GM18507 (cell line): ENCODE measurements at places on chromosomes 3 and 15.

- DNase-seq = no peak
Measured at GRCh38 chr15:58962662-58963565, 24.5 kb upstream of the RNF111 start.

GRCh38 chr15:19944261-19944888 is 597.2 kb downstream of the GOLGA6L6 start:
- DNase-seq = no peak

DNA sequence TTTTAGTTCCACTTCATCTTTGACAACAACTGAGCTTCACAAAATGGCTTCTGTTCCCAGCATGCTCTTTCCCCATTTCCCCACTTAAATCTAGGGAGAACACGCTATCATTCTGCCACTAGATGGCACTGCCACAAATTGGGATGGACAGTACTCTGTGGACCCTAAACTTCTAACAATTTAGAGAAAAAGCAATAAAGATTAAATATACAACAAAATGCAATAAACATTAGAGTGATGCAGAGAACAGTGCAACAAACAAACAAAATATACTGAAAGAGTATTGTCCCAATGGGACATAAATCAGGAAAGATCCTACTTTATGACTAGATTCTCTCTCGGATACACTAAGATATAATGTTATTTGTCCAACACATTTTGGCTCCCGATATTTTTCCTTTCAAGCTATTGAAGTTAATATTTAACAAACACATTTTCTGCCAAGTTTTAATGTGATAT is 169.7 kb upstream of the TMCO5A start:
- DNase-seq = no peak

- no peak for DNase-seq
Measured at GRCh38 chr3:143978263-143978631, 6.6 kb downstream of the DIPK2A start.

DNA sequence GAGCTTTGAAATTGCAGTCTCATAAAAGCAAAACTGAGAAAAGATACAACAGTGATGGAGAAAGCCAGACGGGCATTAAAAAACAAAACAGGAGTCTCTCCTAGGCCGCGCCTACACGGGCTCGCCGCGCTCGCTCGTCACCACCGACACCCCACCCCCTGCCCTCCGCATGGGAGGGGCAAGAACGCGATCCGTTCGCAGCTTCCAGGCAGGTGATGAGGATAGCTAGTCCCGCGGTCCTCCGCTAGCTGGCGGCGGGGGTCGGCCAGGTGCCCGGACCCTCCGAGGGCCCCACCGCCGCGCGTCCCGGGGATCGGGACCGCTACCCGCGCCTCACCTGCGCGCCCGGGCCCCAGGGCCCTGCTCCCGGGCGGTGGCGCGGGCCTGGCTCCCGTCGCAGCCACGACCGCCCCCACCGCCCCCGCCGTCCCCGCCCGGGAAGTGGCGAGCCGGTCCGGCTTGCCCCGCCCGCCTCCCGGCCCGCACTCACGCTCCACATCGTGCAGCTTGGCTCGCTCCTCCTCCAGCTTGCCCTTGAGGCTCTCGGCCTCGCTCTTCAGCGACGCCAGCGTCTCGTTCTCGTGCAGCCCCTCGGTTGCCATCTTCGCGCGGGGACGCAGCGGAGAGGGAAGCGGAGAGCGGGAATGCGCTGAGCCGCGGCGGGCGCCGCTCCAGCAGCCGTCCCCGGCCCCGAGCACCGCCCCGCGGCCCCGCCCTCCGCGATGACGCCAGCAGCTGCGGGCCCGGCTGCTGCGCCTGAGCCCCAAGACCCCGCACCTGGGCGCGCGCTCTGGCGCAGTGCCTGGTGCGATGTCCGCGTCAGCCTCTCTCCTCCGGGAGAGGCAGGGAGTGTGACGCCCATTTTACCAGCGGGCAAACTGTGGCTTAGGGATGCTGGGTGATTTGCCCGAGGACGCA is 11.7 kb downstream of the GNB5 start:
- DNase-seq = peak; percentile 85

DNA sequence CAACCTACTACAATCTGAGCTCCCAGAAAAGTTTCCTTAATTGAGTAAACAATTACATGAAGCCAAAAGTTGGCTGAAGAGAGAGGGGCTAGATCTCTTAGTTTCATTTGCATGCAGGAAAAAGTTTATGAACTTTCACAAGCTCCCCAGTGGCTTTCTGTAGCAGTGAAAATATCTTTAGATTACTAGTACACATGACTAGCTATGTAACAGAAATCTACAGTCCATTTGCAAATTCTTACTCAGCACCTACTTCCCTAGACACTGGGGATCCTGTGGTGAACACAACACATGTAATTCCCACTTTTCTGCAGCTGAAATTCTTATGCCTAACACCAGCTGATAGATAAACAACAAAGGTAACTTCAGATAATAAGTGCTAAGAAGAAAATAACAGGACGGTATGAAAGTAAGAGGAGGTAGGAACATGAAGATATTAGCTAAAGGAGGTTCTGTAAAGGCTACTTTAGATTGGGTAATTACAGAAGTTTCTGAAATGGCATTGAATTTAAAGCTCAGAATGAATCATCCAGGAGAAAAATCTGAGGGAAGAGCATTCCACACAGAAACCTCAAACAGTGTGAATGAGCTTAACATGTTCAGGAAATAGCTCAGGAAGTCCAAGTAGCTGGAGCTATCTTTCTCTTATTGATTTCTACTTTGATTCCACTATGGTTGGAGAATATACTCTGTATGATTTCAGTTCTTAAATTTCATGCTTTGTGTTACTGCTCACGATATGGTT is 204.8 kb downstream of the MAGI1 start:
- DNase-seq = no peak

GRCh38 chr3:45026038-45026437 is at the start of gene CLEC3B:
Gene CLEC3B (plus strand): TSS chr3:45026303. CDS start chr3:45026363, 60 bp downstream.
- DNase-seq = no peak

DNA sequence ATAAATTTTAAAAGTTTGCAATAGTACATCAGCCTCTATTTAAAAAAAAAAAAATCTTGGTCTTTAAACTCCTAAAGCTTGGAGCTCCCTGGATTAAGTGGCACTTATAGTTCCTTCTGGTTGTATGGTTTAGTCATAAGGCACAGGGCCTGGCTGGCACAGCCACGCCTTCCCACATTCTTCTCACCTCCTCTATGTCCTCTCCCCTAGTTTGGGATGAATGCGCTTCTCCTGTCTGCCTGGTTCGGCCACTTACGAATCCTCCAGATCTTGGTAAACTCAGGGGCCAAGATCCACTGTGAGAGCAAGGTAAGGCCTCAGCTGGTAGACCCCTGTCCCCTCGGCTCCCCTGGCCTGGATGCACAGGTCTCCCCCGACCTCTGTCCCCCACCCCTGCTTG is 10.0 kb downstream of the ANKDD1A start:
- no peak for DNase-seq

DNA sequence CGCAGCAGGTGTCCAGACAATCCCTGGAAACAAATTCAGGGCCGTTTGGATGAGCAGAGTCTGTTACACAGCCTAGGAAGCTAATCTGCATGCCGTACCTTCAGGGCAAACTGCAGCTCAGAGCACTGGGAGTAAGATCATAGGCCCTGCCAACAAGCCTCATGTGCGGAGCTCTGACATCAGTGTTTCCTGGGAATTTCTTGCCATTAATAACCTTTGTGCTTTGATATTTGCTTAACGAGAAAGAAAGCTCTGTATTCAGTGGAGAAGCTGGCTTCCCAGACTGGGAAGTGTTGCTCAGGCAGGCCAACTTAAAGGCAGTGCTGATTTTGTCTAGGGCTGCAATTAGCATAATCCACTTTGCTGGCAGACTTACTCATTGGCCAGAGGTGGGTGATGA is 116.1 kb upstream of the KLHL25 start:
- DNase-seq = no peak

DNA sequence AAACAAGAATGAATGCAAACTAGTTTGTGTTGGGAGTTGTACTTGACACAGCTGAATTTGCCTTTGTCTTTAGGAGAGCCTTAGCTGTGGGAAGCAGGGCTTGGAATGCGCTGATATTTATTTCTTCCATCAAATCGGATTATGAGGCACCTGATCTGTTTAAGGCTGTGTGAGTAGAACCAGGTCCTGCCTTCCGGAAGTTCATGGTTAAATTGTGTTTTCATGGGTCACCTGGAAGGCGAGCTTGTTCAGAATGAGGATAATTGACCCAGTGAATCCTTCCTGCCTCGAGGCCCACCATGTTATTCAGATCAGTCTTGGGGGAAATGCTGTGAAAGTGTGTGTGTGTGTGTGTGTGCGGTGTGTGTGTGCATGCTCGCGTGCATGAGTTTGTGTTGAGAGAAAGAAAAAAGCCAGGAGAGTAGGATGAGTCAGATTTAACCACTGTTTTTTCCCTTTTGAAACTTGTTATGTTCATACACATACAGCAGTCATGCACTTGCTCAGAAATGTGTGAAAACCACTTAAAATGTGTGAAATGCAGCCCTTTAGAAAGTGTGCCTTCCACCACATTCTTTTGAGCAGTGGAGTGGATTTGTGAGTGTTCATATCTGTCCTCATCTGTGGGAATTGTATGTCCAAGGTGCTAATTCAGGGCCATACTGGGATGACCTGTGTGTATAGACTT is 36.7 kb downstream of the SMAD3 start:
- DNase-seq = no peak

- no peak for DNase-seq
Measured at GRCh38 chr3:25064681-25065080, 363.4 kb upstream of the RARB start.

GRCh38 chr3:170780955-170781354 is 89.0 kb downstream of the RPL22L1 start:
- DNase-seq = no peak

- no peak for DNase-seq
Measured at GRCh38 chr3:77595371-77595870, 555.5 kb downstream of the ROBO2 start.

DNA sequence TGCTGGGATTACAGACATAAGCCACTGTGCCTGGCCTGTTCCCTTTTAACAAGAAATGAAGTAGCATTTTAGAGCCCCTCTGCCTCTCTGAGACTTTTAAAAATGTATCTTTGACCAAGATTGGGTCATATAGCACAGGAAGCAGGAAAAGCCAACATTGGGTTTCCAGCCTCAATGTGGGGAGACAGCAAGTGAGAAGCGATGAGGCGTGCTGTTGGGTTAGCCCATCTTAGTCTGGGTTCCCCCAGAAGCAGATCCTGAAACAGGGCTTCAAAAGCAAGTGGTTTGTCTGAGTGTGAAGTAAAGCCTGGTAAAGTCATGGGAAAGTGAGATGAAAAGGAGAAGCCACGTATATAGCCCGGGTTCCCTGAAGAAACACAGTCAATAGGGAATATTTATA is 48.2 kb downstream of the SV2B start:
- DNase-seq = no peak

DNA sequence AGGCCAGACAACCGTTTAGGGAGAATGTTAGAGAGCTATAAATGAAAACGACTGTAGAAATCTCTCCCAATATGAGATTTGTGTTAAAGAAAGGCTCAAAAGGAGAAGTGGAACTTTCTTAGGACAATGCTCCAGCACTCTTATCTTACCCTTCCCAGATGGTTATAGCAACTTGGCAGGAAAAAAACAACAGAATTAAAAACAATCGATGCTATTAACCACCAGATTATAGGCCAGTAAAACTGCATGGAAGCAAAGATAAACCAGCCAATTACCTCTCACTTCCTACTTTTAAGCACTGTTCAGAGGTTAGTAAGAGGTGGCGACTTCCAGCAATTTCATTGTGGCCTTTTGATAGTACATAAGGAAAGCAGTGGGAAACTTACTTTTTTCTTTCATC is 72.9 kb downstream of the TMCC1 start:
- no peak for DNase-seq

DNA sequence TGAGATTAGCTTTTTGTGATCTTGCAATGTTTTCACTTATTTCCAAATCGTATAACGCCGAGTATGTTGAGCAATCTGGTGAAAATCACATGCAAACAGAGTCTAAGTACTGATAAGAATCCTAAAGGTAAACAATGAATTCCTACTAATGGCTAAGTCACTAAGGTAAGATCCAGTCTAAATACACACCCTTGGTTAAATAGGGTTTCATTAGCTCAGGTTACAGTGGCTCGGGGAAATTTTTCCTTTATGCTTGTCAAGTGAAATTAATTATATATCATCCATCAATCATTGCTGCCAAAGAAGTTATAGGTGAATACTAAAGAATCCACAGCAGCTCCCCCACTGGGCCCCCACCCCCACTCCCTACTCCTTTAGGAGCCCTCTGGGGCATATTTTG is 139.3 kb downstream of the SOX2 start:
- no peak for DNase-seq

GRCh38 chr15:76335307-76336253 is 993 bp upstream of the ISL2 start:
- no peak for DNase-seq
